Keratinocyte (primary cell): ENCODE measurements at places on chromosomes 7 and 10.

DNA sequence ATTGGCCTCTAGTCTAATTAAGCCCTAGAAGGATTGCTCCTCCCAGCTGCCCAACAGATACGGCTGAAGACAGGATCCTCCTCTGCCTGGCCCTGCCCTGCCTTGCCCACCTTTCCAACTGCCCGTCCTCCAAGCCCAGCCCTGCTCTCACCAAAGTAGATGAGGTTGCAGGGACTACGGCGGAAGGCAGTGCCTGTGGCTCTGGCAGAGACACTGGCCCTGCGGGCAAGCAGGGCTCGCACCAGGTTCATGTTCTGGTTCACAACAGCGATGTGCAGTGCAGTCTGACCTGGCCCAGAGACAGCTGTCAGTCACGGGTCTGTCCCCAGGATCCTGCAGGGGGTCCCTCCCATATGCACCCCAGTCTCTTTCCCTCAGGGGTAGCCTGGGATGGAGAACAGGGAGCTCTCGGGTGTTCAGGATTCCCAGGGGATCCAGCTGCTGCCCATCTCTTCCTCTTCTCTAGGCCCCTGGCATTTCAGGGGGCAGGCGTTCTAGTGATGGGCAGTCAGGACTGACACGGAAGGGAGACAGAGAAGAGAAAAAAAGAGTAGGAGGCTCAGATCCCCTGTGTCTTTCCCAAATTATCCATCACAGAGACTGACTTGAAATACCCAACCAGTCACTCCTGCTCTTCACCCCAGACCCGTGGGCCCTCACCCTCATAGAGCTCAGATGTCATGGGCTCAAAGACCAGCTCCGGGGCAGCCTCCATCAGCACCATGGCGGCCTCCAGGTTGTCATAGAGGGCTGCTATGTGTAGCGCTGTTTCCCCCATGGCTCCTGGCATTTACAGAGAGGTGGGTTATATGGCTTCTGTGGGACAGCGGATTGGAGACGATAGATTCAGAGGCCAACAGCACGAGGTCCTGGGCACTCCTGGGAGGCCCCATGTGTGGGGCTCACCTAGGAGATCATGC lies 8.3 kb downstream of the TRPV6 start:
- DNase-seq, result no peak

DNA sequence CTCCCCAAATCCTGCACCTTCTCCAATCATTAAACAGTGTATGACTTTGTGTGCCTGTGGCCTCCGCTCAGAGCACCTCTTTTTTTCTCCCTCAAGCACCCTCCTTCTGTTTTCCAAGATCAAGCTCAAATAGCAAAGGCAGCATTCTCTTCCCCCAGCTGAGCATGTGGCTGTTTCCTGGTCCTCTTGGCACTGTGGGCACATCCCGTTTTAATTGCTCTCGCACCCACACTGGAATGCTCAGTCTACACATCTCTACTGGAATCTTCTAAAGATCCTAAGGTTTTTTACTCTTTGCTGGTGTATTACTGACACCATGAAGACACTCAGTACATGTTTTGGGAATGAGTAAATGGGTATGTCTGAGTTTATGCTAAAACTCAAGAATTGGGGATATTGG lies 107.4 kb downstream of the WDFY4 start:
- no peak for DNase-seq

DNA sequence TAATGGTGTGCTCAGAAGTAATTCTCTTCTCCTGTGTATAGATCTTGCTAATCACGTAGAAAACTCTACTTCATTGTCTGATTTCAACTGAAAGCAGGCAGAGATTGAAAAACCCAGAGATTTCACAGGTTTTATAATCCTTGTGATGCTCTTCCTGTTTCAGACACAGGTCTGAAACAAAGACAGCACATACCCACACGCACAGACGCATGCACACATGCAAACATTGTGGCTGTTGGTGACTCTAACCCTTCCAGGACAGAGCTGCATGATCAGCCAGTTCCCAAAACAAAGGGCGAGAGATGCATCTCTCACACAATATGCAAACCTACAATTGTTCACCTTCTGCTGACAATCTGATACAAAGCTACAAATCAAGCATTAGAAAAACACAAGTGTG lies 11.1 kb upstream of the TFEC start:
- DNase-seq, result no peak

GRCh38 chr10:12201543-12201942 lies 5.6 kb downstream of the CDC123 start:
- DNase-seq, result no peak

- peak; percentile 38 for DNase-seq
These were observed 356 bp upstream of the NDUFB2 start for GRCh38 chr7:140696024-140696679.

GRCh38 chr10:79243181-79244067 lies 103.8 kb upstream of the PPIF start:
- no peak for DNase-seq

DNA sequence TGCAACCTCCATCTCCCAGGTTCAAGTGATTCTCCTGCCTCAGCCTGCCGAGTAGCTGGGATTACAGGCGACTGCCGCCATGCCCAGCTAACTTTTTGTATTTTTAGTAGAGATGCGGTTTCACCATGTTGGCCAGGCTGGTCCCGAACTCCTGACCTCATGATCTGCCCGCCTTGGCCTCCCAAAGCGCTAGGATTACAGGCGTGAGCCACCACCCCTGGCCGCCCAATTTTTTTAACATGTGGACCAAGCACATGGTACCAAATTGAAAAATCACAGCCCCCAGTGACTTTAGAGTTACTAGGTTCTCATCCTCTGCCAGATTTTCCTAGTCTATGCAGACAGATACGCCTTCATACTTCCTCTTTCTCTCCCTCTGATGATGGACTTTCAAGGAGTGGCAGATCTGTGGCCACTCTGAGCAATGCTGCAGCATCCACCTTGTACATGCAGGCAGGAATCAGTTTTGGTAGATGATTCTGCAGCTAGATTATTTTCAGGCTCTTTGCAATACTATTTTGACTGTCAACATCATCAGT lies 34.0 kb upstream of the EZH2 start:
- DNase-seq, result no peak

GRCh38 chr7:102190776-102191350 lies 95.8 kb upstream of the SH2B2 start:
- no peak for DNase-seq

DNA sequence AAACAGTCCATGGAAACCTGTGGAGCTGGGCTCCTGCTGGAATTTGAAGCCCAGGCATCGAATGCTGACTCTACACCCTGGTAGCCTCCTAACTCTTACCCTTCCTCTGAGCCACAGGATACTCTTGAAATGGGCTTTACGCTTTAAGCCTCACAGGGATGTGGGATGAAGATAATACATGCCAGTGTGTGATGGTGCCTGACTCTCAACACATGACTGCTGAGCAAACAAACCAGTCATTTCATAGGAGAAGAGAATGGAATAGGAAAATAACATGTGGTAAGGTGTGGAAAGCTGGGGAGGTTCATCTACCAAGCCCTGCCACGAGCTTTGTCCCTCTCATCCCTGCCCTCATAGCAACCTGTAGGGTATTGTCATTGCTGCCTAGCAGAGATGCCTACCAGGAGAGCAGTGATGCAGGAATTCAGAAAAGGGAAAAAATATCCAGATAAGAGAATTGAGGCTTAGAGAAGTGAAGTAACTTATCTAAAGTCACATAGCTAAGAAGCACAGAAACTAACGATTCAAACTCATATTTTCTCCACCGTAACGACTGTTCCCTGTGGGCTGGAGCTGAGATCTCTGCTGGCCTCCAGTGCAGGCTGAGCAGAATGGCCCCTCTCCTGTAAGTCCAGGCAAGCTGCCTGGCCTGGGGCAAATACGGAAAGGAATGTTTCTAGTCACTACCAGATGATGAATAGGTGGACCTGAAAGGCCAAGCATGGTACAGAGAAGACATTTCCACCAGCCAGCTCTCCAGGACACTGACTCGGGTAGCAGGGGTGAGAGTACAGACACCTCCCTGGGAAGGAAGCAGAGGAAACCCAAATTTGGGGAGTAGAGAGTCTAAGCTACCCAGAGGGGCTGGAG lies 90.2 kb upstream of the DUSP5 start:
- no peak for DNase-seq

- DNase-seq, result no peak
These were observed 7.7 kb upstream of the ADGRA1 start for GRCh38 chr10:133079836-133080682.

- DNase-seq, result no peak
These were observed 11.2 kb downstream of the IL2RA start for GRCh38 chr10:6050801-6051445.

DNA sequence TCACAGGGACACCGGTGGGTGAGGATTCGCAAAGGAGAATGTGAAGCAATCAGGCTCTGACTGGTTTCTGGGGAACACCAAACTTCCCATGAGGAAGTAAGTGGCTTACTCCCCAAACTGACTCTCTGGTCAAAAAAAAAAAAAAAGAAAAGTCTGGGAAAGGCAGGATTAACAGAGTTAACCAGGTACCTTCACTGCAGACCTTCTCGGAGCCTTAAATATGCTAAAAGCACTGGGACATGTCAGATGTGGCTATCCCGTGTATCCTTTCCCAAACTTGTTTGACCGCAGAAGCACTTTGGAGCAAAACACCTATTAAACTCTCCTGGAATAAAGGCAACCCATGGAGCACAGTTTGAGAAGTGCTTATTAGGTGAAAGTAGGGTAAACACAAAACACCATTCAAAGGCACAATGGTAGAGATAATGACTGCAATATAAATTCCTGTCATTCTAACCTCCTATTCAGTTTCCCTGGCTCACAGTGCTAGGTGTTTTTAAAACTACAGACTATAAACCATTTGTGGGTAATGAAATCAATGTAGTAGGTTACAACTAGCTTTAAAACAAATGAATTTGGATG lies 44.1 kb upstream of the MXI1 start:
- DNase-seq, result no peak
